ENCODE measurements at places on chromosomes 2 and 18. TPM values are rescaled to one million over a fixed set of nuclear protein-coding genes. Genes with fewer than 3 reads are reported as not detected.

The GREB1L gene
- not detected for polyA plus RNA-seq

DNA sequence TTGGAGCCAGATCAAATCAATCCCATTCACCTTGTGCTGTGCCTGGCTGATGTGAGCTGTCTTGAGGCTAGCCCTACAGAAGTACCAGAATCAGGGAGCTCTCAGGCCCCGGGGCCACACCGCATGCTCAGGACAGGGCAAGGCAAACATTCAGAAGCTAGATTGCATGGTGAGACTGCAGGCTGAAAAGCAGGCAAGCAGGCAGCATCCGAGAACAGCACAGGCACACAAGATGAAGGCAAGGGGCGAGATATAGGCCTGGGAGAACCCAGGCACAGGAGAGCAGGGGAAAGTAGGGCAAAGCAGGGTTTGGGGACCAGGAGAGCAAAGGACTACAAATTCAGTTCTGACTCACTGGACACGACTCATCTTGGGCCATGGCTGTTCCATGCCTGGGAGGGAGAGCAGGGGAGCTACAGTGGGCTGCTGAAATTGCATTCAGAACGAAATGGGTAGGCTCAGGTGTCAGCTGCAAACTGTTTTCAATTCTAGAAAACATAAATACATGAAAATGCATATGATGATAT is 59.6 kb downstream of the GALNT14 start:
- no peak for DNase-seq

The IRS1 gene
- 4.5 TPM for polyA plus RNA-seq

DNA sequence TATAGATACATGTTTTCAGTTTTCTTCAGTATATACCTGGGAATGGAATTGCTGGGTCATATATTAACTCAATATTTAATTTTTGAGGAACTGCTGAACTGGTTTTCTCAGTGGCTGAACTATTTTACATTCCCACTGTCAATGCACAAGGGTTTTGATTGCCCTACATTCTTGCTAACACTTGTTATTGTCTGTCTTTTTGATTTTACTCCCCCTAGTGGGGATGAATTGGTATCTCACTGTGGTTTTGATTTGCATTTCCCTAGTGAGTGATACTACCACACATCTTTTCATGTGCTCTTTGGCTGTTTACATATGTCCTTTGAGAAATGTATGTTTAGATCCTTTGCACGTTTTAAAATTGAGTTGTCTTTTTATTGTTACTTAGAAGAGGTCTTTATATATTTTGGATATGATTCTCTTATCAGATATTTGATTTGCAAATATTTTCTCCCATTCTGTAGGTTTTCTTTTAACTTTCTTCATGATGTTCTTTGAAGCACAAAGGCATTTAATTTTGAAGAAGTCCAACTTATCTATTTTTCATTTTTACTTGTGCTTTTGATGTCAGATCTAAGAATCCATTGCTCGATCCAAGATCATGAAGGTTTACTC is 36.2 kb downstream of the ASB1 start:
- DNase-seq: no peak

DNA sequence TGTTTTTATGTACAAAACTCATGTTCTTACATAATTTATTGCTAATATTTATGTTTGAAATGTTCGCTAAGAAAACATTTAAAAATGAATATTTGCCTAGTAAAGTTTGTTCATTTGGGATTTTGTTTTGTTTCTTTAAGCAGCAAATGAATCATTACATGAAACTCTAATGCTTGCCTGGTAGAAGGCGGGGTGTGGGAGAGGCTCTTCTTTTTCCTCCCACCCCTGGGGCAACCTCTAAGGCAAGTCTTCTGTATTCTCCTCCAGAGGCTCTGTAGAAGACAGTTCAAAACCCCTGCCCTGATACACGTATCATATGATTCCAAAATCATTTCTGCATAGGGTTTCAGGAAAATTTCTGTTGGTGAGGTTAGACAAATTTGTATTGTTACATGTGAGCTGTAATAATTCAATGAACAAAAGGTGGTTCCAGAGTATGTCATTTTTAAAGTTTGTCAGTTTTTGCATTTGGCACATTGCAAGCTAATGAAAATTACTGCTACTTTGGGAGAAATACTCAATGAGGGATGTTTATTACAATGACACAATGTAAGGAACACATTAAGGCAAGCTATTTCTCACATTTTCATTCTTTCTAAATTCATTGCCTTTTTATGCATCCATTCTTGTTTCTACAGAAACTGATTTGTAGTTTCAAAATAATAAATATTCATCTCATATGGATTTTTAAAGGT is 302.3 kb upstream of the UBE2E3 start:
- no peak for DNase-seq

The GKN2 gene
- polyA plus RNA-seq: not detected

DNA sequence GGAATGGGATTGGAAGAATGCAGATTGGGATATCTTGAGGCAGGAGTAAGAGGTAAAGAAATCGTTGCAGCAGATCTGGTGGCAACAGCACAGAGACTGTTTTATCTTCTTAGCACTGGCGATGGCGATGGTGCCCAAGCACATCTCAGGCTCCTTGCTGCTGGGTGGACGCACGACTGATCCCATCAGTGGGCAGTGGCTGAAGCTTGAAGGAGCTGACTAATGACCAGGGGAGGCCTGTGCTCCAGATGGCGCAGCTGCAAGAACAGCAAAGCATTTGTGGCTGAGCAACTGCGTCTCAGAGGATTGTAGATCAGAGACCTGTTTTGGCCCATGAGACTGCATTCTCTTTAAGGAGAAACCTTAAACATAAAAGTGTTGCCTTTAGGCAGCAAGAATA is 54.6 kb downstream of the GALR1 start:
- DNase-seq: no peak

All from kidney (tissue), 22 donors.